ENCODE measurements at places on chromosomes 16 and 17. TPM values are rescaled to one million over a fixed set of nuclear protein-coding genes. Genes with fewer than 3 reads are reported as not detected.

Gene ZNF319
- total RNA-seq, result 9.8 TPM

Gene CA7
- 0.61 TPM for total RNA-seq

Gene IGF2BP1
- 333 TPM for total RNA-seq

Gene KLHL10
- not detected for total RNA-seq

Gene ASIC2
- 3.9 TPM for total RNA-seq

Gene CTF1
- 3.8 TPM for total RNA-seq

Gene CES1
- 1.3 TPM for total RNA-seq

GRCh38 chr16:73891129-73891542 is 405.5 kb upstream of the PSMD7 start:
- no peaks in the 10 kb centered on the region for H3K36me3 ChIP-seq
- H3K4me1 ChIP-seq, result peaks cover 7% of the 10 kb centered on the region
- DNase-seq, result peak; percentile 79
- peak overlapping the region; percentile 64 for H3K4me3 ChIP-seq
- no peaks in the 10 kb centered on the region for H3K27me3 ChIP-seq

- no peaks in the 10 kb centered on the region for H3K27me3 ChIP-seq
- DNase-seq, result no peak
- no peak overlapping the region for H3K27ac ChIP-seq
- H3K36me3 ChIP-seq, result peaks cover 6% of the 10 kb centered on the region
- no peak overlapping the region for H3K4me3 ChIP-seq
- peaks cover 5% of the 10 kb centered on the region for H3K4me1 ChIP-seq
These were observed 2.3 kb upstream of the NCBP3 start for GRCh38 chr17:3848229-3848835.

- peak; percentile 36 for DNase-seq
- H3K36me3 ChIP-seq, result no peaks in the 10 kb centered on the region
- peaks cover 8% of the 10 kb centered on the region for H3K27me3 ChIP-seq
- H3K4me1 ChIP-seq, result no peaks in the 10 kb centered on the region
These were observed 185.9 kb downstream of the TMEM132E start for GRCh38 chr17:34765291-34765690.

GRCh38 chr17:35257208-35257659 is 14.4 kb downstream of the SLFN5 start:
- no peak overlapping the region for H3K4me3 ChIP-seq
- peaks cover 4% of the 10 kb centered on the region for H3K4me1 ChIP-seq
- H3K27ac ChIP-seq, result peak overlapping the region; percentile 18
- no peaks in the 10 kb centered on the region for H3K36me3 ChIP-seq
- H3K27me3 ChIP-seq, result no peaks in the 10 kb centered on the region
- DNase-seq, result peak; percentile 20

GRCh38 chr16:1993731-1994131 is 4.0 kb downstream of the SYNGR3 start:
- no peak overlapping the region for H3K4me3 ChIP-seq
- H3K27ac ChIP-seq, result no peak overlapping the region
- H3K36me3 ChIP-seq, result peaks cover 7% of the 10 kb centered on the region
- H3K4me1 ChIP-seq, result peaks cover 3% of the 10 kb centered on the region

DNA sequence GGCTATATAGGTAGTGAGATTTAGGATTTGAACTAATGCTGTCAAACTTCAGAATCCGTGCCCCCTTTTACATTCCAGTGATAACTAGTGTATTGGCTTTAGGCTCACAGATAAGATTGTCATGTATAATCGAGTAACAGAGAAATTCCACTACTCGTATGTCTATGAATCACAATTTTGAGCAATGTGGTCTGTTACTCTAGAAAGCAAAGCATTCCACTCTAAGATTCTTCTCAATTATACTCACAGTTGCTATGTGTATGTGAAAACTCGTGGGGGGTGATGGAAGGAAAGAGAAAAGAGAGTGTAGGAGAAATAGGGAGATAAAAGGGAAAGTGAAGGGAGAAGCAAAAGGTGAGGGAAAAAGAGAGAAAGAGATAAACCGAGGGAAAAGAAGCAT is 1175.1 kb upstream of the GOT2 start:
- H3K4me1 ChIP-seq, result no peaks in the 10 kb centered on the region
- DNase-seq, result no peak

DNA sequence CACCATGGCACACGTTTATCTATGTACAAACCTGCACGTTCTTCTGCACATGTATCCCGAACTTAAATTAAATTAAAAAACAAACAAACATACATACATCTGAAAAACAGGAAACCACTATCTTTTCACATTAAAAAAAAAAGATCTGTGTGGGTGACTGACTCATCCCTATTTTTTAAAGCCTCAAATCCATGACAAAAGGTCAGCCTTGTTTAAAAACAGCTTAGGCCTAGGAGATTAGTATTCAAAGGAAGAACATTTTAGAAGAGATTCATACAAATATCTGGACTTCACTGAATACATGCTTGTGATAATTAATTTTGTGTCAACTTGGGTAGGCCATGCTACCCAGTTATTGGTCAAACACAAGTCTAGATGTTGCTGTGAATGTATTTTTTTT is 4.7 kb upstream of the PRKAR1A start:
- H3K27ac ChIP-seq, result no peak overlapping the region
- no peaks in the 10 kb centered on the region for H3K4me1 ChIP-seq
- H3K36me3 ChIP-seq, result no peaks in the 10 kb centered on the region
- DNase-seq, result no peak

DNA sequence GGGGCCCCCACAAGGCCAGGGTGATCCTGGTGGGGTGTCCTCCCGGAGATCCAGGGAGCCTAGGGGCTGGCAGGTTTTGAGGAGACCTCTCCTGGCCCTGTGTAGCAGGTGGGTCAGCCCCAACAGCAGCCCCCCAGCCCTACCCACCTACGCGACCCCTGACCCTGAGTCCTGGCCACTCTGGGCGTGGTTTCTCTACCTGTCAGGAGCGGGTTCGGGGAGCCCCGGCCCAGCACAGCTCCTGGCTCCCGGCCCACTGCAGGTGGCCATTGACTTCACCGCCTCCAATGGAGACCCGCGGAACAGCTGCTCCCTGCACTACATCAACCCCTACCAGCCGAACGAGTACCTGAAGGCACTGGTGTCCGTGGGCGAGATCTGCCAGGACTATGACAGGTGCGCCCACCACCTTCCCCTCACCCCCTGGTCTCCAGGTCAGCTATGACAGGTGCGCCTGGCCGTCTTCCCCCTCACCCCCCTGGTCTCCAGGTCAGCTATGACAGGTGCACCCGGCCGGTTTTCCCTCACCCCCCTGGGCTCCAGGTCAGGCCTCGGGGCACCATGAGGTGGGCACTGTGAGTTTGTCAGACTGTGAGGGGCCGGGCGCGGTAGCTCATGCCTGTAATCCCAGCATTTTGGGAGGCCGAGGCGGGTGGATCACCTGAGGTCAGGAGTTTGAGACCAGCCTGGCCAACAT is 13.0 kb downstream of the CPNE7 start:
- DNase-seq, result no peak
- H3K4me1 ChIP-seq, result no peaks in the 10 kb centered on the region
- H3K36me3 ChIP-seq, result no peaks in the 10 kb centered on the region
- no peak overlapping the region for H3K4me3 ChIP-seq
- H3K27ac ChIP-seq, result no peak overlapping the region

- no peaks in the 10 kb centered on the region for H3K36me3 ChIP-seq
- H3K4me1 ChIP-seq, result peaks cover 2% of the 10 kb centered on the region
- DNase-seq, result no peak
- H3K4me3 ChIP-seq, result no peak overlapping the region
- H3K27ac ChIP-seq, result no peak overlapping the region
These were observed 35.4 kb downstream of the ARSG start for GRCh38 chr17:68326681-68327080.

DNA sequence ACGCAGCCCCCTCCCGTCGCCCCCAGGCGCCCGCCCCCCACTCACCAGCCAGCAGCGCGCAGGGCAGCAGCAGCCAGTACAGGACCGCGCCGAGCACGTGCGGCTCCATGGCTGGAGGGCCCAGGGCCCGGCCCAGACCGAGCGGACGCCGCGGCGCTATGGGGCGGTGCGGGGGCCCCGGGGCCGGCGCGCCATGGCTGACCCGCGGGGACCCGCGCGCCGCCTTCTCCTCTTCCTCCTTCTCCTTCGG is 239 bp downstream of the PIEZO1 start:
- H3K36me3 ChIP-seq, result no peaks in the 10 kb centered on the region
- peaks cover 9% of the 10 kb centered on the region for H3K4me1 ChIP-seq
- no peaks in the 10 kb centered on the region for H3K27me3 ChIP-seq
- no peak for DNase-seq

GRCh38 chr17:40727447-40728231 is 24.1 kb upstream of the KRT24 start:
- no peaks in the 10 kb centered on the region for H3K27me3 ChIP-seq
- no peaks in the 10 kb centered on the region for H3K36me3 ChIP-seq
- no peak overlapping the region for H3K27ac ChIP-seq
- no peak overlapping the region for H3K4me3 ChIP-seq

- H3K27ac ChIP-seq, result no peak overlapping the region
- H3K4me1 ChIP-seq, result no peaks in the 10 kb centered on the region
- no peak overlapping the region for H3K4me3 ChIP-seq
- peaks cover 49% of the 10 kb centered on the region for H3K36me3 ChIP-seq
- no peak for DNase-seq
These were observed 17.8 kb downstream of the MBTPS1 start for GRCh38 chr16:84098939-84099338.

DNA sequence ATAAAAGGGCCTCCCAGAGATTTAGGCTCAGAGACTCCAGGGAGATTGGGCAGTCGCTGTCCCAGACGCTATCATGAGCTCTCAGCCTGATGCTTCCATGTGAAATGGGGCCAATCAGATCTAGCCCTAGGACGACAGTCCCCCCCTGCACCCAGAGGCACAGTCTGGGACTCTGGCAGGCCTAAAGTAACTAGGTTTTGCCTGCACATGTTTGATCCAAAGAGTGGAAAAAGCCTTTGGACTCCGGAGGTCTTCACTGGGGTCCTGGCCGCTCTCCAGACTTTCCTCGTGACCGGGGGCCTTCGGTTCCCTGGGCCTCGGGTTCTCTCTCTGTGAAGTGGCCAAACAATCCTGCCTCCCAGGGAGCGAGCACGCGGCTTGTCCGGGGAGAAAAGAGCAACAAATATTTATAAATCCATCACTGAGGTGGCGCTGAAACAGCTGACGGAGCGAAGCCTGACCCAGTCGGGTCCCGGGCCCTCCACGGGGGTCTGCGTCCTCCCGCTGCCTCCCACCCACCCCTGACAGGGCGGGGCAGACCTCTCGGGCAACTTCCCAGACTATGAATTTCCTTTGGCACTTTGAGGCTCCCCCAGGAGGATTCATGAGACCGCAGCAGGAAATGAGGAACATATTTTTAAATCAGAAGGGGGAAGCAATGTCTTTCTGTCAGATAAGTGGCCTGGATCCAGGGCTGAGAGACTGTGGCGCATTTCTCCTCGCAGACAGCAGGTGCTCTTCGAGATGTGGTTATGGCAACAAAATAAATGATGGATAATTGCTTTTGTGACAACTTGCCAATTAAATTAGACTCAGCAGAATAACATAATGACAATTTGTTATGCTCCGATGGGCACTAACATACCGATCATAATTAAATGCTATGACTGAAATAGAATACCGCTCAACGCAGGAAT is 38.9 kb downstream of the MRPS23 start:
- no peaks in the 10 kb centered on the region for H3K4me1 ChIP-seq
- no peaks in the 10 kb centered on the region for H3K36me3 ChIP-seq
- H3K27me3 ChIP-seq, result no peaks in the 10 kb centered on the region
- H3K4me3 ChIP-seq, result no peak overlapping the region

- peaks cover 29% of the 10 kb centered on the region for H3K36me3 ChIP-seq
- H3K27ac ChIP-seq, result no peak overlapping the region
- no peak overlapping the region for H3K4me3 ChIP-seq
- H3K27me3 ChIP-seq, result no peaks in the 10 kb centered on the region
These were observed 67.5 kb downstream of the KLHDC4 start for GRCh38 chr16:87698241-87698640.

- H3K27me3 ChIP-seq, result no peaks in the 10 kb centered on the region
- H3K4me1 ChIP-seq, result peaks cover 15% of the 10 kb centered on the region
- peak overlapping the region; percentile 7 for H3K27ac ChIP-seq
- H3K4me3 ChIP-seq, result peak overlapping the region; percentile 91
- H3K36me3 ChIP-seq, result peaks cover 47% of the 10 kb centered on the region
These were observed 1.9 kb downstream of the PFN1 start for GRCh38 chr17:4946312-4946976.

DNA sequence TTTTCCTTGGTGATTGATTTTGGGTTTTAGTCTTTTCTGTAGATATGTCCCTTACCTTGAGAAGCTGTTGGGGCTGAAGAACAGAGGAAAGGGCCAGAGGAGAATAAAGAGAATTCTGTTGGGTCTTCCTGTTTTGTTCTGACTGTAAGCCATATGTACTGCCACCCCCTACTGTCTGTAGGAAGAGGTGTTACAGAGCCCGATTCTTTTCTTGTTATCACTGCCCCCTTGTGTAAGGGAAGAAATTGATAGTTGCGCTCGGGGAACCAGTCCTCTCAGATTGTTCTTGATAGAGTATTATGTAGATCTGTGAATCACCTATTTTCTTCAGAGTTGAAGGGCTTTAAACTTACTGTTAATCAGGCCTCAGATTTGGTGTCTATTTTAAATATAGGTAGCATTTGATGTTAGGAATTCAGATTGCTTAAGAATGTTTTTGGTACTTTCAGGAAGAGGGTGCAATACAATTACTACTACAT is 2.4 kb downstream of the TANC2 start:
- peaks cover 23% of the 10 kb centered on the region for H3K27me3 ChIP-seq
- H3K4me1 ChIP-seq, result no peaks in the 10 kb centered on the region
- no peak overlapping the region for H3K4me3 ChIP-seq

GRCh38 chr16:75263291-75263962 is 12.0 kb upstream of the BCAR1 start:
- H3K36me3 ChIP-seq, result no peaks in the 10 kb centered on the region
- no peak overlapping the region for H3K27ac ChIP-seq
- DNase-seq, result no peak
- no peaks in the 10 kb centered on the region for H3K27me3 ChIP-seq

DNA sequence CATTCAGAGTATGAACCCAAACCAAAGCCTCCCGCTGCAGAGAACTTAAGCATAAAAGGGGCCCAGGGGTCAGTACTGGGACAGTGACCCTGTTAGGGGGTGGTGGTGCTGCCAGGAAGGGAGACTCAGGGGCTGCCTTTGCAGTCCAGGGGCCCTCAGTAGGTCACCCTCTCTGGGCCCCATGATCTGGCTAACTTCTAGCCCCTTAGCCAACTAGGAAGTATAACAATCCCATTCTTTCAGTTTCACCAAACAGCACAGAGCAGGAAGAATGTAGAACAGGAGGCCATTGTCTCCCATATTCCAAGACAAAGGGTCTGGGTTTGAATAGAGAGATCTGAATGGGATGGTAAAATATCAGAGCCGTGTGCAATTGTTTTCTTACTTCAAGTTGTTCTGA is 378.6 kb upstream of the C16orf82 start:
- DNase-seq, result no peak

All from endodermal cell (in vitro differentiated cells).